Daoy (cell line): ENCODE measurements at places on chromosomes 5 and 9. TPM values are rescaled to one million over a fixed set of nuclear protein-coding genes. Genes with fewer than 3 reads are reported as not detected.
A peak's percentile ranks its signal among the peaks of the same experiment; 100 is the strongest.

FSD1L gene
- total RNA-seq, result 10.7 and 14.3 TPM in 2 replicates

DNA sequence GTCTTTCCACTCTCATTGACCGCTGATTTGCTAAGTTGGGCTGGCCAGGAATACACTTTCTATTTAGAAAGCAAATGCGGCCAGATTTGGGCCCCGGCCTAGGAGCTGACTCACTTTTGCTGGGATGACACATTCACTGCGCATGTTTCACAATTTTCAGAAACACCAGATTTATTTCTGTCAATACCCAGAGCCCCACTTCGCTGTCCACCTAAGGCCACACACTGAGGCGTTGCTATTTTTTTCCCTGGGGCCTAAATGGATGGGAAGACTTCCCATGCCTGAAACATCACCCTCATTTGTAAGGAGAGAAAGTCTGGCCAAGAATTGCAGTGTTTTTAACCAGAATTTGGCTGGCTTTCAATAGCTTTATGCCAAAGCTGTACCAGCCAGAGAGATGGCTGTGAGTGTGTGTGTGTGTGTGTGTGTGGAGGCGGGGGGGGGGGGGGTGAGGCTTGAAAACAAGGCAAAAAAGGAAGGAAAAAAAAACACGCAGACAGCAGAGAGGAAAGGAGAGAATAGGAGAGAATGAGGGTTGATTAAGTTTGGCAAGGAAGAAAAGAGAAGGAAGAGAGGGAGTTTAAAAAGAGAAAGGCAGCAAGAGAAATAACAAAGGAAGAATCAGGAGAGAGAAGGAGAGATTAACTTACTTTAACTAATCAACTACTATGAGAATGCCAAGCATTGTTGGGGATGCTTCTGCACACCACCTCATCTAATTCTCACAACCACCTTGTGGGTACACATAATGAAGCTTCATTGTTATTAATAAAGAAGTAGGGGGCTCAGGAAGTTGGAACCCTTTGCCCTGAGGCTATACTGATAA, 261.4 kb upstream of the KLF4 start:
- peak; percentile 95 for DNase-seq

ADAMTSL1 gene
- 12.7 and 16.6 TPM in 2 replicates for total RNA-seq

SLC1A3 gene
- total RNA-seq, result 5.8 and 6.0 TPM in 2 replicates

- no peak for DNase-seq
Observed at GRCh38 chr5:175253597-175253996, 190.4 kb downstream of the DRD1 start.

DNA sequence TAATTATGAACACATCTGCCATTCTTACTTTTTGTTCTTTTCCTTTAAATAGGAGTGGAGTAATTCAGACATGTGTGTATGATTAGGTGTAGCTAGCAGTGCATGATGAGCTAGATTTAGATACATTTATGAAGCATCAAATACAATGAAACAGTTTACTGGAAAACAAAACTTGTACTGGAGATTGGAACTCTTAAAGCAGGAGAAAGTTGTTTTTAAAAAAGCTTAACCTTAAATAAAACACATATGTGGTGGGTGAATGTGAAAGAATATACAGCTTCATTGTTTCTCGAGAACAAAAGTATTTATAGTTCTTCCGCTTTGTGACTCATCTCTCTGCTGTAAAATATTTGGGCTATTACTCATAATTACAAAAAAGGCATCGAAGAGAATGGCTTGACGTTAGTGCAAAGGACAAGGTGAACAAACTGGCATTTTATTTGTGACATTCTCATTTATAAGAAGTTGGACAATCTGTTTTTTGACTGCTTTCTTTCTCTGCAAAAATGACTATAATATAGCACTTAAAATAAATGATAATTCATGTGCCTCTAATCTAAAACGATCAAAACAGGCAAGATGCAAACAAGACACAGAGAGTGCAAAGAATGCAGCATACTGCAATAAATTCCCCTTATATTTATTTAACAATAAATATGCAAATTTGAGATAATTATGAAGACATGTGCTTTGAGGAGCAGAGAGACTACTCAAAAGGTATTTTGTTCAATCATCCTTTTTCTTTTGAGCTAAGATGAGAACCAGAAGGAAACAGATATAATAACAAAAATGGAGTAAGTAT, 478.8 kb downstream of the CETN3 start:
- peak; percentile 58 for DNase-seq

- DNase-seq, result no peak
Observed at GRCh38 chr5:83641946-83642345, 78.7 kb downstream of the HAPLN1 start.

GRCh38 chr5:68180121-68181038, 35.2 kb upstream of the PIK3R1 start:
- no peak for DNase-seq
